HS-27A (cell line): ENCODE measurements at places on chromosomes 3 and 15.

DNA sequence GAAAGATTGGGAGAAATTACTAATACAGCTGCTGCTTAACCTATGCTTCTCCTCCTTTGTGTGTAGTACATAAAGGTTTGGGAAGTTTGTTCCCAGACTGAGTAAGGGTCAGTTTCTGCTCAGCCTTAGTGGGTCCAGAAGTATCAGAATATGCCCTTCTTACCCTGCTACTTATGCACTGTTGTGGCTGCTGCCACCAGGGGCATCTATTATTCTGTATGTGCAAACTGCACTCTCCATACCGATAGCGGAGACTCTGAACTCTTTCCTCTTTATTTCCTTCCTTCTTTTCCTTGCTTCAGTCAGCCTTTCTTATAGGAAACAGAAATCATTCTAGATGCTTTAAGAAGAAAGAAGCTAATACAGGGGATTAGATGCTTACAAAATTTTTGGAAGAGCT lies 4.0 kb downstream of the NEDD4 start:
- no peak for DNase-seq

DNA sequence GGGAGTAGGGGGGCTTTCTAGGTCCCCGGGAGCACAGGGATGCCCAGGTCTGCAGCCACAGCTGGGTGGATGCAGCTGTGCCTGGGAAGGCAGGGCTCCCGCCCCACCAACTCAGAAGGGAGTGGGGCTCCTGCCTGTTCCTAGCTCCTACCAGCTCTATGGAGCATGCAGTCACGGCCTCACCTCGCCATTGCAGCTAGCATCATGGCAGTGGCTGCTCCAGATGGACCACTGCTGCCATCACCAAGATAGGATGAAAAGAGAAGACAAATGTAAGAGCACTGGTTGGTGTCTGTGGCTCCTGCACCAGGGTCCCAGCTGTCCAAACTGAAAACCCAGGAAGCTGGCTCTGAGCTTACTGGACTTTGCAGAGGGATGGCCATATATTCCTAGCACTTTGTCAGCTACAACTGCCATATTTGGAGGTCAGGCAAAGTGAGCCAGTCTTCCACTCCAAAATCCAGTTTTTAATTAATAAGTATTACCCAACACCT lies 3.0 kb upstream of the LIMD1 start:
- no peak for DNase-seq

- DNase-seq: no peak
Measured at GRCh38 chr3:177725165-177725564, 527.9 kb upstream of the TBL1XR1 start.

GRCh38 chr15:41494190-41494921 lies 682 bp downstream of the ITPKA start:
- DNase-seq: no peak

DNA sequence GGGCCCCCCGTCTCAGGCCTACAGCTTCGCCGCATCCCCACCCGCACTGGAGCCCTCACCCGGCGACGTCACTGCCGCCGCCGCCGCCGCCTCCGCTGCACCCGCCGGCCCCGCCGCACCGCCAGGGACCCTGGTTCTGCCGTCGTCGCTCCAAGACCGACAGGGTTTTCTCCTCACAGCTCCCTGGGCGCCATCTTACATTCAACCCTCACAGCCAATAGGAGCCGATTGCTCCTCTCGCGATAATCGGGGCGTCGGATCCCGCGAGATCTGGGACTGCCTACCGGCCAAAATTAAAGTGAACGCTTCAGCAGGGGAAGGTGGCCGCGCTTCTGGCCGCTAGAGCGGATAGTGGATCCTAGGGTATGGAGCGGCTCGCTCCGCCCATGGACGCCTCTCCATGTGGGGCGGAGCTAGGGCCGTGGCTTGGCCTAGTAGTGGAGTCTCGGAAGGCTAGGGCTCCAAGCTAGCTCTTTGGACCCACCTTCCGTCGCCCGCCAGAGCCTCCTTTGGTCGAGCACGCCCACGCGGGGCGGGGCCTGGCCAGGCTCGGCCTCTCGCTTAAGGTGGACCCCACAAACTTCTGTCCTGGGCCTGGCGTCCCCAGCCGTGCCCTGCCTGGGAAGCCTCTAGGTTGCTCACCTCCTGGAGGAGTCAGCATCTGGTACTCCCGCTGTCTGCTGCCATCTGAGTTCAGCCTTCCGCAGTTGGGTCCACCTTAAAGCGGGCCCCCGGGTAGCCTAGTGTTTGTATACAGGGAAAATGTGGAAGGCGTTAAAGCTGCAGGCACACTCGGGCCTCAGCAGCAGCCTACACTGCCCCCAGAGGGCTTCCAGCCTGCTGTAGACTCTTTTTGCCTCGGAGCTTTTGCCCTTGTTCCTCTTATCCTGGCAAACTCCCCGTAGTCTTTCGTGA lies at the start of gene QRICH1:
TSS of gene QRICH1 (minus strand) at position 219 of the 915 bp plus-strand sequence. CDS start 17,054 bp downstream, outside the sequence.
- peak; percentile 99 for DNase-seq

DNA sequence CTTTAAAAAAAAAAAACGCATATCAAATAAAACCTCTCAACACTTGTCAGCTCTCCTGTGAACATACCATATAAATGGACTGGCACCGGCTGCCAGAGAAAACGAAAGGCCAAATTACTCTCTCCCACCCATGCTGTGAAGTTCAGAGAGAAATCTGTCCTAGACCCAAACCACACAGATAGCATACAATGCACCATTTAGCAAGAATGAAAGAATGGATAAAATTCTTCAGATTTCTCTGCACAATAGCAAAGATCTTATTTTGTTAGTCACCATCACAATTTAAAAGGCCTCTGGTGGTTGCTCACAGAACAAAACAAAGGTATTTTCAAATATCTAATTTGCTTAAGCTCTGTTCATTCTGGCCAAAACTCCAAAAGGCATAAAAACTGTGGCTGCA lies 93.9 kb upstream of the BHLHE40 start:
- no peak for DNase-seq
